ENCODE measurements at places on chromosomes 3 and 15. TPM values are rescaled to one million over a fixed set of nuclear protein-coding genes. Genes with fewer than 3 reads are reported as not detected.

GRCh38 chr3:134371542-134372324, 2.5 kb downstream of the AMOTL2 start:
- DNase-seq = peak; percentile 14

- no peak for DNase-seq
Measured at GRCh38 chr15:83061680-83062079, 5.4 kb downstream of the BTBD1 start.

Gene MYO5C
- total RNA-seq = 1.2 TPM

DNA sequence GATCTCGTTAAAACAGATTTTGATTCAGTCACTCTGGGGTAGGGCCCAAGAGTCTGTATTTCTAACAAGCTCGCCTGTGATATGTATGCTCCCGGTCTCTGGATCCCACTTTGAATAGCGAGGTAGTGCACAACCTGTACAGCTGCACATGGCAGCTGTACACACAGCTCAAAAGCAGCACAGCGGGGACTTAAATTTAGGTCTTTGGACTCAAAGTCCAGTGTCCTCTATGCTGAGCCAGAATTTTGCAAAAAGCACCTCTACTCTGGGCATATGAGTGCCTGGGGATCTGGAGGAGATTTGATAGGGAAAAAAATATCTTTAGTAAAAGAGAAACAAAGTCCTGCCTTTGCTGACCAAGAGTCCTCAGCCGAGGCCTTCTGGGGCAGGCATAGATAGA, 83.1 kb downstream of the HMG20A start:
- DNase-seq = no peak

Gene KPNA1
- 110 TPM for total RNA-seq

GRCh38 chr3:128709038-128709437, 16.9 kb upstream of the RAB7A start:
- peak; percentile 70 for DNase-seq

DNA sequence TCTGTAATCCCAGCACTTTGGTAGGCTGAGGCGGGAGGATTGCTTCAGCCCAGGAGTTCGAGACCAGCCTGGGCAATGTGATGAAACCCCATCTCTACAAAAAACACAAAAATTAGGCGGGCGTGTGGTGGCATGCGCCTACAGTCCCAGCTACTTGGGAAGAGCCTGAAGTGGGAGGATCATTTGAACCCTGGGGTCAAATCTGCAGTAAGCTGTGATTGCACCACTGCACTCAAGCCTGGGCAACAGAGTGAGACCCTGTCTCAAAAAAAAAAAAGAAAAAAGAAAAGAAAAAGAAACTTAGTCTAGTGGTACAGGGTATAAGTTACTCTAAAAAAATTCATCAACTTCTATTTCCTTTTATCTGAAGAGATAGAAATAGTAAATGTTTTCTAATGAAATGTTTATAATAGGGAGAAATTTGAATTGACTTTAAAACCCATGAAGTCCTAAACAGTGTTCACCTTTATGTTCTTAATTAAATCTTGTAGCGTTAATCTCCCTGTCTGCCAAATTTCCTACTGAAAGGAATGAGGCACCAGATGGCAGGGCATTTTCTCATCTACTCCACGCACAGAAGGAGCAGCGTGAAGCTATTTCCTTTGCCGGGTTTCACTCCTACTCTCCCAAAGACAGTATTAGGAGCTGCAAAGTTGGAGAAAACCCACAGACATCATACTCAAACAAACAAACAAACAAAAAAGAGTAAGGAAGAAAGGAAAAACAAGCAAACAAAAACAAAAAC, 1.9 kb downstream of the PCLAF start:
- no peak for DNase-seq

- no peak for DNase-seq
Measured at GRCh38 chr3:30615615-30616346, 9.4 kb downstream of the TGFBR2 start.

- DNase-seq = no peak
Measured at GRCh38 chr3:187051066-187051465, 88.2 kb downstream of the RPL39L start.

Gene SGO1
- not detected for total RNA-seq

GRCh38 chr3:84974347-84974746, 15.6 kb downstream of the CADM2 start:
- DNase-seq = no peak

GRCh38 chr15:40942878-40943277, 10.4 kb upstream of the CHAC1 start:
- no peak for DNase-seq

GRCh38 chr15:62060896-62061280, 641 bp upstream of the VPS13C start:
- DNase-seq = no peak

DNA sequence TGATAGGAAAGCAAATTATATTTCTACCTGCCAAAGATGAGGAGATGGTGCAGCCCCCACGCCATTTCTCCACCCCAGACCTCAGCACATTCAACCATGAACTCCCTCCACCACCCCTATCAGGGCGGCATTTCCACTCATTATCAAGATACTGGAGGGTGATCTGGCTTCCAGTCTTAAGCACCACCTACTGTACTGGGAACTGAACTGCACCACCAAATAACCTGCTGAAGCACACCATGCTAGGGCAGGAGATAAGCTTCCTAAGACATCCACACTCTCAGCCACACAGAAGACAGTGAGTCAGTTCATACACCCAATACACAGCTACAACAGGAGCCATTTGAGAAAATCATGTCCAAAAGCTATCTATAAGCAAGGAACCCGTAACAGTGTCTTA, 98.8 kb downstream of the FGF7 start:
- DNase-seq = no peak

DNA sequence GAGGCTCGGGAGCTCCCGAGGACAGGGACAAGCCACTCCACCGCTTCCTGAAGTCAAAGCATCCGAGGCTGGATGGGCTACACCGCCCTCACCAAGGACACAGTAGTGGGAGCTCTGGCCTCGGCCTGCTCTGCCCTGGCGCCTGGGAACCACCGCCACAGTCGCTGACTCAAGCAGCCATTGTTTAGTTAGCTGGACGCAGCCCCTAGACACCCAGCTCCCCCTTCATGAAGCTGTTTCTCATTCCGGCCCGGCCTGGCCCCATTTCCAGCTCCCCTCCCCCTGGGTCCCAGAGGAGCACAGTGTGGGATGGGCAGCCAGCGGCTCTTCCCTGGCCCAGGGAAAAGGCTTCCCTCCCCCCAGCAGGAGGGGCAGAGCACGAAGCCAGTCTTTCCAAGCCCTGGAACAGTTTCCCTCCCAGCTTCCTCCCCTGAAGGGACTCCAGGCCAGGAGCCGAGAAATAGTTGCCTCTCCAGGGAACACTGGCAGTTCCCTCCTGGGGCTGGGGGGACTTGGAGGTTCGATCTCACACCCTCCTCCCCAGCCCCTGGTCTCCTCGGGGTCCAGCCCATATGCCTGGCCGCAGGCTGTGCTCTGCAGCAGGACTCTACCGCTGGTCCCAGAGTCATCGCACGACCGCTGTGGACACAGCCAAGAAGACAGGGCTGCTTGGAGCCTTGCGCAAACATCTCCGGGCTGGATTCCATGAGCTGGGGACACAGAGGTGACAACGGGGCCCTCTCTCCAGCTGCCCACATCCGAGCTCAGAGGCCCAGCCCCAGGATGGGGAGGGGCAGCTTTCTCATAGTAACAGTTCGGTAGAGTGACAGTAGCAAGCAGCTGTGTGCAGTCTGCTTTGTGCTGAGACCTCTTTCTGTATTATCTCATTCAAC, 10.0 kb downstream of the PLXND1 start:
- DNase-seq = peak; percentile 88

Gene SNX1
- total RNA-seq = 37.5 TPM

Gene C3orf70
- 0.67 TPM for total RNA-seq

DNA sequence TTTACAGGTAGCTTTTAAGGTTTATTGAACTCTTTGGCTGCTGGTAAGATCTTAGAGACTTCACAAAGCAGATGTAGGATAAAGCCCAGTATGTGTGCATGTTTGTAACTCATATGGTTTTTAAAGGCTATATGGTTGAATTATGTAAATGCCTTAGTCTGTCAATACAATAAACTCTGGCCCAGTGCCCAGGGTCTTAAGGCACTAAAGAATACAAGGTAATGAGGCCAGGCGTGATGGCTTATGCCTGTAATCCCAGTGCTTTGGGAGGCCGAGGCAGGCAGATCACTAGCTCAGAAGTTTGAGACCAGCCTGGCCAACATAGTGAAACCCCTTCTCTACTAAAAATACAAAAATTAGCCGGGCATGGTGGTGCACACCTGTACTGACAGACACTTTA, 170.3 kb upstream of the CGNL1 start:
- no peak for DNase-seq

GRCh38 chr15:28909958-28910500, 24.3 kb downstream of the APBA2 start:
- DNase-seq = no peak

- DNase-seq = peak; percentile 28
Measured at GRCh38 chr3:71226565-71227269, 356.8 kb downstream of the FOXP1 start.

DNA sequence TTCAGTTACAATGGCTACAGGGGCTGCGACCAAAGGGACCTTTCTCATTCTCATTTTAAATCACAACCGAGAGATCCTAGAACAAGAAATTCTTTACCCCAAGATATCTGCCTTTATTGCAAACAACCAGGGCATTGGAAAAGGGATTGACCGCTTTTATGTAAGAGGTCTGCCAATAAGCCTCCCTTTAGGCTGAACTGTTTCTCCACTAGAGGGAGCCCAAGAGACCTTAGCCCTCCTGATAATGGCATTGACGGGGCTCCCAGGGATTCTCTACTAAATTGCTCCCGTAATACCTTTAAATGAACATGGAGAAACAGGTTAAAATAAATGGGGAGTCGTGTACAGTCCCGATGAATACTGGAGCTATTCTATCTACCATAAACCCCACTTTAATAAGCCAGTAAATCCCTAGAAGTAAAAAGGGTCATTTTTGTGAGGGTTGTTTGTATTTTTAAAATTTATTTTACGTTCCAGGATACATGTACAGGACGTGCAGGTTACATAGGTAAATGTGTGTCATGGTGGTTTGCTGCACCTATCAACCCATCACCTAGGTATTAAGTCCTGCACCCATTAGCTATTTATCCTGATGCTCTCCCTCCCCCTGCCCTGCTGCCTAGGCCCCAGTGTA, 7.5 kb upstream of the IGSF10 start:
- DNase-seq = no peak

- no peak for DNase-seq
Measured at GRCh38 chr3:124529826-124530571, 200.3 kb upstream of the UMPS start.

GRCh38 chr3:8220291-8220690, 281.3 kb upstream of the LMCD1 start:
- DNase-seq = no peak

GRCh38 chr3:15512166-15512565, 9.3 kb downstream of the COLQ start:
- DNase-seq = peak; percentile 61

DNA sequence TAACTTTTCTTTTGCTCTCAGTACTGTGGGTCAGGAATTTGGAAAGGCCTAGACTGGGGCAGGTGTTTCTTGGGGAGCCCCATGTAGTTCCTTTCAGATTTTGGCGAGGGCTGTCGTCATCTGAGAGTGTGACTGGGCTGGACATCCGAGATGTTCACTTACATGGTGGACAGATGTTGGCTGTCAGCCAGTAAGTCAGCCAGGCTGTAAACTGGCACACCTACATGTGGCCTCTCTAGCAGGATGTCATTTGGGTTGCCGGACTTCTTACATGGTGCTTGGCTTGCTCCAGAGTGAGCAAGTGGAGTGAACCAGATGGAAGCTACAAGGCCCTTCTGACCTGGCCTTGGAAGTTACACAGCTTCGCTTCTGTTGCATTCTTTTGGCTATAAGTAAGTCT, 20.7 kb downstream of the TATDN2 start:
- DNase-seq = peak; percentile 77

DNA sequence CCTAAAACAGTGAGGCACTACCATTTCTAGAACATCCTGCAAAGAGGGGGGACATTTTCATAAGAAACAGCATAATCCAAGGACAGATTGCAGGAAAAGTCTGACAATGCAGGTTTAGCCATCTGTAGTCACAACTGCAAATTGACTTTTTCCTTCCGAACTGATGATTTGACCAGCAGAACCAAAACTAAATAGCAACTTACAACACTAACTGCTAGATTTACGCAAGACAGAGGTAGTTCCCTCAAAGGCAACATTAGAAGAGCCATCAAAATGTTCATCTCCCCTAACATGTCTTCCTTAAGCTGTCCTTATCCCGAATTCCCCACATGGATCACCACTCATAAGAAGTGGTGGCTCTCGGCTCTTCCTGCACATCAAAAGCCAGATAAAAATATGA, 129.6 kb downstream of the GADL1 start:
- no peak for DNase-seq

DNA sequence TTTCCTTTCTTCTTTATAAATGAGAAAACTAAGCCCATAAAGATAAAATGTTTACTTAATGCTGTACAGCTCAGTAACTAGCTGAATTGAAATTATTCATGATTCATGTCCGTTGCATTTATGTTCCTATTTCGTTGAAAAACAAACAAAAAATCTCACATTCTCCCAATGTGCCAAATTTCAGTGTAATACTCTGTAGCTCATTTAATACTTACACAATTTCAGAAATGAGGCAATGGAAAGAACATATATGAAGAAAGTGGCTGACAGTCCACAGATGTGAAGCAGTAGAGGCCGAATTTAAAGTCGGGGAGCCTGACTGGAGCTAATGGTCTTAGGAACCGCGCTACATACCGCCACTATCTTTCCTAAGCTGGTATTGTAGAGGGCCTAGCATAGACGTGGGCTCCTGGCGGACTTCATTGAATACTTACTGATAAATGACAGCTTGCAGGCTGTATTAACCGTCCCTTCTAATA, 651 bp downstream of the PLSCR2 start:
- no peak for DNase-seq

- no peak for DNase-seq
Measured at GRCh38 chr15:61556037-61556648, 327.0 kb upstream of the RORA start.

DNA sequence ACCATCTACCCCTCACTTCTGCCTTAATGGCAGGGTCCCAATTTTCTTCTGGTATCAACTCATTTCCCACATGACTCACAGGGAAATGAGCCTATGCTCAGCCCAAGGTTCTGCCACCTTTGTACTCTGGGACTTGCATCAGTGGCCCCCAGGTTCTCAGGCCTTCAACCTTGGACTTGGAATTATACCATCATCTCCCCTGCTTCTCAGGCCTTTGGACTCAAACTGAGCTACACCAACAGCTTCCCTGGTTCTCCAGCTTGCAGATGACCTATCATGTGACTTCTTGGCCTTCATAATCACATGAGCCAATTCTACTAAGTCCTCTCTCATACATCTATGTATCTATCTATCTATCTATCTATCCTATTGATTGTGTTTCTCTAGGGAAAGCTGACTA, 149.5 kb downstream of the PLCH1 start:
- DNase-seq = no peak

GRCh38 chr3:73622091-73622805, 2.5 kb downstream of the PDZRN3 start:
- peak; percentile 70 for DNase-seq

- DNase-seq = no peak
Measured at GRCh38 chr3:47566667-47567066, 12.0 kb downstream of the CSPG5 start.

Gene CXCR6
- total RNA-seq = 0.51 TPM

GRCh38 chr3:184361532-184361931, at the start of the genes CLCN2 and POLR2H:
CLCN2 (minus strand) TSS chr3:184361605; CDS start chr3:184361479, 126 bp downstream.
POLR2H (plus strand) TSS chr3:184361710; CDS start chr3:184363493, 1,783 bp downstream.
- DNase-seq = no peak

- DNase-seq = no peak
Measured at GRCh38 chr3:33437556-33438283, 2.5 kb downstream of the UBP1 start.

Gene GRK7
- total RNA-seq = 0.85 TPM

Measured in gastrocnemius medialis (tissue), 4 donors.